SJSA1 (cell line): ENCODE measurements at places on chromosomes 13 and 19. TPM values are rescaled to one million over a fixed set of nuclear protein-coding genes. Genes with fewer than 3 reads are reported as not detected.

CADM4 gene
- 0.06 TPM in 1 of 2 replicates, not detected in the other for total RNA-seq

DNA sequence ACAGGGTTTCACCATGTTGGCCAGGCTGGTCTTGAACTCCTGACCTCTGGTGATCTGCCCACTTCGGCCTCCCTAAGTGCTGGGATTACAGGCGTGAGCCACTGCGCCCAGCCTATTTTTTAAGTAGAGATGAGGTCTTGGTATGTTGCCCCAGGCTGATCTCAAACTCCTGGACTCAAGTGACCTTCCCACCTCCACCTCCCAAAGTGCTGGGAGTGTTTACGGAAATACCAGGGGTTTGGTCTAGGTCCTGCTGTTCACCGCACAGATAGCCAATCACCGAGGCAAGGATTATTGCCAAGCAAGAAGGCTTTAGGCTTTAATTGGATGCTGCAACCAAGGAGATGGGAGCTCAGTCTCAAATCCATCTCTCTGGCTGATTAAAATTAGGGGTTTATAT lies 11.6 kb downstream of the CLEC4G start:
- no peak for DNase-seq

- no peak for DNase-seq
Measured at GRCh38 chr13:106588367-106588766, 20.4 kb upstream of the ARGLU1 start.

- peak; percentile 52 for DNase-seq
Measured at GRCh38 chr19:6476155-6476895, 5.3 kb downstream of the DENND1C start.

DNA sequence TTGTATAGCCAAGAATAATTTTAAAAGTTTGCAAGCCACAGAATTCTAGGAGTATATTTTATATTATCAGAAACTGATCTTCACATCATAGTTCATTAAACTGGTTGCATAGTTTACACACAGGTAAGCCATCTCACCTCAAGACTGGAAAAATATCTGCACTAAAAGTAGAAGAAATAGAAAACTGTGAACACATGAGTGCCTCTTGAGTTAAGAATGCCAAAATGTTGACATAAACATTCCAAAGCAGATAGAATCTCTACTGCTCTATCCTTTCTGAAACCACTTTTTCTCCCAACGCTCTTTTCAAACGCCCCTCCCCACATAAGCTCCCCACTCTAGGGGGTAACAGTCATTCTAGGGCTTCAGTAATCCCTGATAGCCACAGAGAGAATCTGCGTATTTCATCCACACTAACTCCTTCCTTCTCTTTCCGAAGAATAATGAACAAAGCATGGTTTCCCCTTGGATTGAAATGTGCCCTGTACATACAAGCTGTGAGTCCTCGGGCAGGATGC lies 201.5 kb downstream of the IRS2 start:
- peak; percentile 49 for DNase-seq

TMEM255B gene
- total RNA-seq: 1.8 and 2.7 TPM in 2 replicates
